T-helper 1 cell (primary cell): ENCODE measurements at places on chromosomes 11 and 22.

DNA sequence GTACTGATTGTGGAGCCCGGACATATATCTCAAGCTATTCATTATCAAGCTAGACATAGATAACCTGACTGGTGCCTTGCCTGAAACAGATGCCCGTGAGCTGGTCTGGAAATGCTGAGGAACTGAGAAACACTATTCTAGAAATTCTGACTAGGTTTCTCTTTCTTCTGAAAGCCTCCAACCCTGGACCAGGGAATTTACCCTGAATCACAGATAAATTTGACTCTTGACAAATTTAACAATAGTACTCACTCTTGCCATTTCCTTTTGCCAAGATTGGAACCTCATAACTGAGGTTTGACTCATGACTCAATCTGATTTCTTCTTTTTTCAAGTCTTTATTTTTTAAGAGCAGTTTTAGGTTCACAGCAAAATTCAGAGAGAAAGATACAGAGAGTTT lies 189.6 kb upstream of the SYN3 start:
- no peak for DNase-seq

GRCh38 chr22:25002241-25002985 lies 49.9 kb downstream of the KIAA1671 start:
- DNase-seq, result no peak

GRCh38 chr11:102415304-102415916 lies 37.2 kb downstream of the TMEM123 start:
- DNase-seq, result no peak

GRCh38 chr22:31332886-31333285 lies 13.3 kb downstream of the PATZ1 start:
- DNase-seq, result no peak

DNA sequence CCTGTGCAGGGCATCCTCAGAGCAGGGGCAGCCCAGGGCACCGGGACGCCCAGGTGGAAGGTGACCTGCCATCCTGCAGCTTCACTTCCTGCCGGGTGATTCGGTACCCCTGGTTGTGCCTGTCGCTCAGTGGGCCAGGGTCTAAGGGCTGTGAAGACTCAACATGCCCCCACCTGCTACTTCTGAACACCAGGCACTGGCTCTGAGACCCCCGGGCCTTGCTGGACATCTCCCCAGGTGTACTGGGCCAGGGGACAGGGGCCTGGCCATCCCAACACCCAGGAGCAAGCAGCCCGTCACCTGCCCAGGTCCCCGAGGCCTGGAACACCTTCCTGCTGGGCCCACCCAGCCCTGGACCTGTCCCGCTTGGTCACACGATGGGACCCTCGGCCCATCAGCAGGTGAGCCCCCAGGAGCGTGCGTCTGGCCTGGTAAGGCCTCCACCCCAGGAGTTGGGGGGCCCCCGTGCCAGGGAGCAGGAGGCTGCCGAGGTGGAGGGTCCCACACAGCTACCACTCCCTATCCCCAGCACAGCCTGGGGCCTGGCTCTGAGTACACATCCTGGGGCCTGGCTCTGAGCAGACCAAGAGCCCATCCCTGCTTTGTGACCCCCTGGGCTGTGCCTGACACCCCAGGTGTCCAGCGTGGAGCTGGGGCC lies 3.9 kb upstream of the MUC5B start:
- DNase-seq, result no peak

GRCh38 chr11:59801160-59801706 lies 9.3 kb downstream of the MRPL16 start:
- DNase-seq, result no peak

GRCh38 chr22:36201630-36202319 lies at the start of gene APOL4:
TSS of gene APOL4 (minus strand) at chr22:36201809. CDS start at chr22:36201734, 75 bp downstream.
- no peak for DNase-seq

DNA sequence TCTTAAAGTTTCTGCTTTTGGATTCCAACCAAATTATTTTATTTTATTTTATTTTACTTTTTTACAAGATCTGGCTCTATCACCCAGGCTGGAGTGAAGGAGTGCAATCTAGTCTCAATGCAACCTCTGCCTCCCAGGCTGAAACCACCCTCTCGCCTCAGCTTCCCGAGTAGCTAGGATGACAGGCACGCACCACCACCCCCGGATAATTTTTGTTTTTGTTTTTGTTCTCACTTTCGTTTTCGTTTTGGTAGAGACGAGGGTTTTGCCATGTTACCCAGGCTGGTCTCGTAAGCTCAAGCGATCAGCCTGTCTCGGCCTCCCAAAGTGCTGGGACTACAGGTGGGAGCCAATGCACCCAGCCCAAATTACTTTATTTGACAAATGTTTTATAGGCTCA lies 219.8 kb downstream of the ETS1 start:
- DNase-seq, result no peak

DNA sequence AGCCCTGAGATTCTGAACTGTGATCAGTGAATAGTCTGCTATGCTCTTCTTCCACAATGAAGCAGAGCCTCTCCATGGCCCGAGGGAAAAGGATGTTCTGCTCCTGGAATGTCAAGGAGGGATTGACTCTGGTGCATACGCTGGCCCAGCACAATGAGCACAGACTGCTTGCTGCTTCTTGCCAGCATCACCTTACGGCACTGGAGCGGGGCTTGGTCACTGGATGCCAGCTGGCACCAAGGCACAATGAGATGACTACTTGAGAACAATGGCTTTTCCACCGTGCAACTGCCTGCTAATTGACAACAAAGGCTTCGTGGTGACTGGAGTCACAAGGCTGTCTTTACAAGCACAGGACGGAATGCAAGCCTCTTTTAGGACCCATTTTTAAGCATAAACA lies 139.2 kb downstream of the DSCAML1 start:
- DNase-seq, result no peak
